ENCODE measurements at places on chromosomes 11 and 22.

DNA sequence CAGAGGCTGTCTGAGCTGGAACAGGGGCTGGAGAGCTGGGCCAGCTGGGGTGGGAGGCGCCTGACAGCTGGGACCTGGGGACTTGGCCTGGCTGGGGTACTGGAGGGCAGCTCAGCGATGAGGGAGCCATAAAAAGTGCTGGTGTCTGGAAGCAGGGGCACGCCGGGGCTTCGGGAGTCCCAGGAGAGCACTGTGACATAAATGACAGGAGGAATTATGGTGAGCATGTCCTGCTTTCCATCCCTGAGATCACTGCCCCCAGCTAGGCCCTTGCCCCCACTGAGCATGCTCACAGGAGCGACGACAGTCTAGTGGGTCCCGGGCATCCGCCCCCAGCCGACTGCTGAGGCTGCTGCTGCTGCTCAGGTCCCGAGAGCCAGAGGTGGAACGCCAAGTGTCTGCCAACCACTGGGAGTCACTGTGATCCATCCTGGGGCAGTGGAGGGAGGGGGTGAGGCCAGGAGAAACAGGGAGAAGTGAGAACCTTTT, 6.2 kb downstream of the ROBO4 start:
- DNase-seq, result no peak

DNA sequence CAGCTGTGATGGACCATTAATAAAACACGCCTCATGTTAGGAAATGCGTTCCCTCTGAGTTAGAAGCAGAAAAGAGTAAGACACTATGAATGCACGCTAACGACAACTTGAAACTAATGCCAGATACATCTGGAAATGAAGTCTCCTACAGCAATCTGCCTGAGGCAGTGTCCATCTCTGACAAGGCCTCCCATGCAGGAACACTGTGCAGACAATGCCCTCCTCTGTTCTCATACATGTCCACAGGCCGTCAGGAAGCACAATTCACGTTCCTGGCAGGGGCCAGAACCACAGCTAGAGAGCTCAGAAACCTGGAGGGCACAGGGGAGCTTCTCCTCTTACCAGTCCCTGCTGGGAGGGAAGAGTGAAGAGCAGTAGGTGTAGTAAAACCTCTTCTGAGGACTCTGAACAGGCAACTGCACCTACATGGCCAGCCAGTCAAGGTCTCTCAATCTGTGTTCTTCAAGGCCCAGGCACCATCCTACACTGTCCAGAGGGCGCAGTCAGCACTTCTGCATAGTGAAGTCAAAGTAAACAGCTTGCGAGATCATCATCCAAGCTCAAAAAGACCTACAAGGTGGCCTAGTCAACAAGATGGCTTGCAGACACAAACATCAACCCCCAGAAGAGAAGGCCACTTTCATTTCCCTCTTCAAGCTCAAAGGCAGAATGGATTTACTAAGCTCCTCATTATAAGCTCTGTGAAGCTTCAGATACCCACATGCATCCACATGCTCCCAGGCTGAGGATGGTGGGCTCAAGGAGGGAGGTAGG, 41.5 kb upstream of the CYP2D6 start:
- no peak for DNase-seq

DNA sequence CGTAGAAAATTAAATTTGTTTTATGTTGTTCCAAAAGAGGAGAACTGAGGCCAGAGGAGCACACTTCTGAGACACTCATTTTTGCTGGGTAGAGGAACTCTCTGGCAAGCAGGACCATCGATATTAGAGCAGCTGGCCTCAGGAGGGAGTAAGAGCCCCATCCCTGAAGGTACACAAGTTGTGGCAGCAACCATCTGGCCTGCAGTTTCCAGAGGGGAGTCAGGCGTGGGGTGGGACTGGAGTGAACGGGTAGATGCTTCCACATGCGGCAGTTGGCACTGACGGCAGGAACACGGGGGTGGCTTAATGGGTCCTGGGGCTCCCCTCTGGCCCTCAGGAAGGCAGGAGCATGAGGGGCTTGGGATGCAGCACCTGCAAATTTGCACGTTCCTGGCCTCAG, 13.2 kb upstream of the SSTR3 start:
- peak; percentile 40 for DNase-seq

GRCh38 chr22:37222440-37222971, 10.2 kb upstream of the SSTR3 start:
- no peak for DNase-seq

- DNase-seq, result no peak
These were observed 339.0 kb downstream of the TBC1D22A start for GRCh38 chr22:47101321-47101885.

- DNase-seq, result no peak
These were observed 27.2 kb downstream of the GLB1L2 start for GRCh38 chr11:134358856-134359490.

- no peak for DNase-seq
These were observed 401.7 kb downstream of the TENM4 start for GRCh38 chr11:79039122-79039521.

DNA sequence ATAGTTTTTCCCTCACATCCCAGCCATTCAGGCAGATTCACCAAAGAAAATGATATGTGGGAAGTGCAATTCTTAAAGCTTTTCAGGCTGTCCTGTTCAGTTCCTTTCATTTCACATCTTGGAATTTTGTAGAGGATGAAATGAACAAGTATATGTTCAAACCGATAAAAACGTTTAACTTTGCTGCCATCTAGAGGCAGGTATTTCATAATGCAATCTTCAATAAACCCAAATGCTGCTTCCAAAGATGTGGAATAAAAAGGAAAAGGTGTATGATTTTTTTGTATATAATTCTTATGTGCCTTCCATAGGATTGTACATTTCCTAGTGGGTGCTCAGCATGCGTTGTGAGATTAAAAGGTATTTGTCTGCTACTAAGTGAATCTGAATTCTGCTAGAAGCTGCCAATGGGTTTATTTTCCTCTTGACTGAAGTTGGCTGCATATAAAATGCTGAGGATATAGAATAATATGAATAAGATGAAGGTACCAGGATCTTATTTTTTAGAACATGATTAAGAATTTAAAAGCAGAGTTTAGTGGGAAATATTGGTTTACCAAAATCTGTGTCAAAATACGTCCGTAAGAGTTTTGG, 199.3 kb downstream of the PGR start:
- DNase-seq, result no peak

DNA sequence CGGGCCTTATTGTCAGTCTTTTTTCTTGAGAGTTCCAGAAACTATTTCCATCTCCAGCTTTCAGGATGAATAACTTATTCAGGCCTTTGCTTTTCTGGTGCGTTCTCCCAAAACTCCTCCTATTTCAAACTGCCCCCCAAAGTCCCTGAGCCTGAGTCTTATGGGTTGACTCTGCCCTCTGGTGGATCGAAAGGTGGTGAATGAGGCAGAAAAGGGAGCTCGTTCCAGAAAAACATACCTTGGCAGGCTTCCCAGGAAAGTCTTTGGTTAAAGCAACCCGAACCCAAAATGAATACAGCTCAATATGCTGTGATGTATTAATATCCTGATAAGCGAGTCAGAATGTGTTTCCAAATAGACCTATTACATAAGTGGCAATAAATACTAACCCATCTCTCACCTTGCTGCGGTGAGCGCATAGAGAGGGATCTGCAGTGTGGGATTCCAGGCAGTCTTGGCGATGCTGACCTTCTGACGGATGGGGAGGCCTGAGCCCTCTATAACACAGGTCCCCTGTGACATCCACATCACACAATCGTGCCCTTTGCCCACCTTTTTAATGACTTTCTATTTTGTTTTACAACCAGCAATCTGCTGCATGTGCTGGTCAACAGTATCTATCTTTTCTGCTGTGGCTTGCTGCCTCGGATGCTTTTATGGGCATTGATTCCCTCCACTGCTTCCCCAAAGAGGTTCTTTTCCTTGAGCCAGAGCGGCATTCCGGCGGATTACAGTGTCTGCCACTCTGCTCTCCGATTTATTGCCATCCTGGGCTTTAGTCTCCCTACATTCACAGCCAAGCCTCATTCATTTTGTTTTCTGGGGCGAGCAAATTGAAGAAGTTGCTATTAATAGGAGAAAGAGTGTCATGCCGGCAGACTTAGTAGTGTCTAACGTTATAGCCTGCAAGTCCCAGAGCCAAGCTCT, 756.8 kb downstream of the NTM start:
- no peak for DNase-seq

GRCh38 chr11:76236092-76236999, 30.0 kb upstream of the WNT11 start:
- no peak for DNase-seq

DNA sequence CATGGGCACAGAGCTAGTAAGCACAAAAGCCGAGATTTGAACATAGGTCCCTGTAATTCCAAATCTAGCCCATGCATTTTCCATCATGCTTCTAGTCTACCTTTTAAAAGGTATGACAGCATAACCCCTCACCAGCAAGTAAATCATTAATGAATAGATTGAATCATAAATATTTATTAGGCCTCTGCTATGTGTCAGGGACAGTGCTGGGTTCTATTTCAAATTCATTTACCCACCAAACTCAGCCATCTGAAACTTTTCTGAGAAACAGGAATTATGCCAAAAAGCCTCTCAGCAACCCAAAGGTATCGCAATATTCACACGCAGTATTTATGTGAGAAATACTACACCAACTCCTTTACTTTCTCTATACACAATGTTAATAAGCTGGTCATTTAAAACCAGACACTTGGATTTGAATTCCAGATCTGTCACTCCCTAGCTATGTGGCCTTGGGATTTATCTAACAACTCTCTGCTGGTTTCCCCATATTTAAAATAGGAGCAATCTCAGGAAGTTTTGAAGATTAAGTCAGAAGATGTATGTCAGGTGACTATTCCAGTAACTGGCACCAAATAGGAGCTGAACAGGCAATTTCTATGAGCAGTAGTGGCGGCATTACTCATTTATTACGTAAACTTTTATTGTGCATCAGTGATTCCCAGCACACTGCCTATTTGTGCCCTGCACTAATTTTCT, 191.4 kb downstream of the TENM4 start:
- no peak for DNase-seq

- DNase-seq, result no peak
These were observed 122.5 kb upstream of the ZC3H12C start for GRCh38 chr11:109970516-109971183.

GRCh38 chr11:57312511-57313021, 12.2 kb downstream of the TNKS1BP1 start:
- no peak for DNase-seq

- no peak for DNase-seq
These were observed 35.0 kb downstream of the PDGFB start for GRCh38 chr22:39209756-39210155.

DNA sequence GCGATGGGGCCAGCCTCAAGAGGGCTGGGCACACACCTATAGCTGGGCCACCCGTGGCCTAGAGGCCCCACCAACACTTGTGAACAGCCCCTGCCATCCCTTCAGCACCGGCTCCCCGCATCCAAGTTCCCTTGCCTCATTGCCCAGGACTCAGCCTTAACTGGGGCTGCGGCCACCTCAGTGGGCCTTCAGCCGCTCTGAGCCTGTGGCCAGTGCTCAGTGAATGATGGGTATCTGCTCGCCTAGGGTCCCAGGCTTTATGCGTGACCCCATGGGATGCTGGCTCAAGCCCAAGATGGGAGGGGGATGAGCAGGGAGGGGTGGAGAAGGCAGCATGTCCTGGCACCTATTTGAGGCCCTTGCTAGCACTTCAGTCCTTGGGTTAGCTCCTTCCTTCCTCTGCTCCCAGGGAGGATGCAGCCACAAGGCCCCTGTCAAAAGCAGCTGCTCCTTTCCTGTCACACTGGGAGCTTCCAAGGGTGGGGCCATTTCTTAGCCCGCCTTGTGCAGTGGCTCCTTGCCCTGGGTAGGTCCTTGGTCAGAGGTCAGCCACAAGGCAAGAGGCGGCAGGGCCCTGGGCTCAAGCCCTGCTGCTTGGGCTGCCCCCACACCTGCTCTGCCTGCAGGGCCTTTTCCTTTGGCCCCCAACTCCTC, 31.8 kb downstream of the GNAZ start:
- no peak for DNase-seq

- no peak for DNase-seq
These were observed 23.0 kb downstream of the RCN1 start for GRCh38 chr11:32113920-32114203.

DNA sequence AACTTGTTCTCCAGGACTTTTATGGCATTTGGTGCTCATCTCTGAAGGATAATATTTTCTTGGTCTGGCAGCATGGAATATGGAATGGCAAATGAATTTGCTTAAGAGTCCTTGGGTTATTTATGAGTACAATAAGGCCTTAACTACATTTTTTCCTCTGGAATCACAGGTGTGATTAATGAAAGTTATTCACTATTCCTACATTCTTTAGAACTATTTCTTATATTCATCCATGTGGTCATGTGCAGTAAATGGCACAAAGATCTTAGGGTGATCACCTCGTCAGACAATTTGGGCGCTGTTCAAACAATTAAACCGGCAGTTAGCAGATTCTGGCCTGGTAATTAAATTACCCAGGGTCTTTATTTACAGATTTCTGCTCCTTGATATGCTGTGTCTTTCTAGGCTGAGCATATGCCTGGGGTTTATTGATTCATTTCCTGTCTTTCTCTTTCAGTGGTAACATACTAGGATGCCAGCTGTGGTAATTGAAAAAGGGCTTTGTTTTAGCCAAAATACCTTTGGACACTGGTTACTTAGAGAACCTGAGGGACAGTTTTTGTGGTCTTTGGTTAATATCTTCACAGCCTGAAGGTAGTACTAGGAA, 31.6 kb downstream of the SIK2 start:
- DNase-seq, result no peak

- DNase-seq, result no peak
These were observed 26.0 kb upstream of the API5 start for GRCh38 chr11:43285826-43286225.

DNA sequence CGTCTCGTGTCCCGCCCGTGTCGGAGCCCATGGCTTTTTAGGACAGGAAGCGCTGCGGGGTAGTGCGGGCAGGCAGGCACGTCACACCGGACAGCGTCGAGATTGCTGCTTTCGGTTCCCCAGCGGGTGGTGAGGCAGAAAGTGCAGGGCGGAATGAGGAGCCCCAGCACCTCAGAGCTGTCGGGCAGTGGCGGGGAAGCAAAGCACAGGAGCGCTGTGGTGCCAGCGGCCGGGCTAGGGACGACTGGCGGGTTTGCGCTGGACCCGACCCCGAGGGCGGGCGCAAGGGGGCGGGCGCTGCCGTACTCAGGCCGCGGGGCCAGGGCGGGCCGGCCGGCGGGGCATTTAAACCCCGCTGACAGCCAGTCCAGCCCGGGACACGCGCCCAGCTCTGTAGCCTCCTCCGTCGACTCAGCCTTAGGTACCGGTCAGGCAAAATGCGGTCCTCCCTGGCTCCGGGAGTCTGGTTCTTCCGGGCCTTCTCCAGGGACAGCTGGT, at the start of gene SLC37A2:
Gene SLC37A2 (plus strand): TSS at position 375 of the 498 bp plus-strand sequence. CDS start 63 bp downstream, at position 438.
- no peak for DNase-seq

DNA sequence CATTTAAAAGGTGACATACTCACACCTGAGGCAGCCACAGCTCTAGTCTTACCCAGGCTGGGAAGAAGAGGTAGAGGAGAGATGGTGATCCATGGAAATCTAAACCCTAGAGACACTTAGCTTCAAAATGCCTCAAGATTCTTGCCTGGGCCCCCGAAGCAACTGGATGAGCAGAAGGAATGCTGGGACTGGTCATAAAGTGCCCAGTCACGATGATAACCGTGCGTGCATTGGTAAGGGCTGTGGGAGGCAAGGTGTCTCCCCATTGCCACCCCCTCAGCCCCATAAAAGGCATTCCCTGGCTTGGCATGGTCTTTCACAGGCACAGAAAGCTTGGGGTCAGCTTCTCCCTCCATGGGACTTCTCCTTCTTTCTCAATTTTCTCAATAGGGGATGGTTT, 144.5 kb downstream of the DSCAML1 start:
- no peak for DNase-seq
